ENCODE measurements at places on chromosomes 5 and 9. TPM values are rescaled to one million over a fixed set of nuclear protein-coding genes. Genes with fewer than 3 reads are reported as not detected.

GRCh38 chr9:129236441-129237145, 58.5 kb upstream of the IER5L start:
- peak overlapping the region; percentile 69 for H3K4me3 ChIP-seq
- no peaks in the 10 kb centered on the region for H3K27me3 ChIP-seq
- H3K36me3 ChIP-seq, result peaks cover 3% of the 10 kb centered on the region

GRCh38 chr5:58191443-58191842, 268.4 kb downstream of the PLK2 start:
- H3K27ac ChIP-seq, result no peak overlapping the region
- H3K4me3 ChIP-seq, result no peak overlapping the region
- H3K4me1 ChIP-seq, result no peaks in the 10 kb centered on the region
- no peaks in the 10 kb centered on the region for H3K27me3 ChIP-seq
- no peak for DNase-seq
- no peaks in the 10 kb centered on the region for H3K36me3 ChIP-seq

- peaks cover 1% of the 10 kb centered on the region for H3K27me3 ChIP-seq
- H3K27ac ChIP-seq, result no peak overlapping the region
- DNase-seq, result no peak
- no peaks in the 10 kb centered on the region for H3K4me1 ChIP-seq
- H3K36me3 ChIP-seq, result peaks cover 12% of the 10 kb centered on the region
These were observed 15.4 kb downstream of the AOPEP start for GRCh38 chr9:94741866-94742265.

- H3K36me3 ChIP-seq, result no peaks in the 10 kb centered on the region
- no peaks in the 10 kb centered on the region for H3K4me1 ChIP-seq
- H3K4me3 ChIP-seq, result no peak overlapping the region
- DNase-seq, result no peak
- no peaks in the 10 kb centered on the region for H3K27me3 ChIP-seq
These were observed 97.1 kb downstream of the DTWD2 start for GRCh38 chr5:118891252-118891651.

AHRR gene
- total RNA-seq, result 23.7 TPM

DNA sequence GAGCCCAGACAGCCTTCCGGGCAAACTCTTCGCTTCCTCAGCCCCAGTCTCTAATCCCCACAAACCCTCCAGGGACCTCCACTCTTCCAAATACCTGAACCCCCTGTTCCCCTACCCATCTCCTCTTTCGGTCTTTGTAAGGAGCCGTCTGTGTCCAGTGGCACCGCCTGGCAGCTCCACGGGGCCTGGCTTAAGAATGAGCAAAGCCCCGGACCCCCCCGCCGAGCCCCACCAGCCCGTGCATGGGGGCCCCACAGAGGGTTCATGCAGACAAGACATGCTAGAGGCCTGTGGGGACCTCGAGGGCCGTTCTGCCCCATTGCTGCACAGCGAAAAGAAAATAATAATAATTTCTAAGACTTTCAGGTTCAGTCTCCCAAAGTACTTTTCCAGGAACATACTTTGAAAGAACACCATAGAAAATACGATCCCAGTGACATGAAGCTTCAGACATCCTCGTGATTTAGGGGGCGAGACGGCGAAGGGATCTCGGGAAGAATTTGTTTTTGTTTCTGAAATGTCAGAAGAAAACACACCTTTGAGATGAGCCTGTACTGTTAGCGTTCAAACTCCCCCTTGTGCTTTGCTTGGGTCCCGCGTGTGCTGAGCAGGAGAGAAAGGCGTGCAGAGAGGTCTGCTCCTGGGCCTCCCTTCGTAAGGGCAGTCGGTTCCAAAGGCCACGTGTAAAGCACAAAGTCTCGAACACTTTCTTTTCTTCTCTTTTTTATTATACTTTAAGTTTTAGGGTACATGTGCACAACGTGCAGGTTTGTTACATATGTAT, 49.2 kb downstream of the IRX2 start:
- no peaks in the 10 kb centered on the region for H3K27me3 ChIP-seq
- no peaks in the 10 kb centered on the region for H3K4me1 ChIP-seq
- H3K4me3 ChIP-seq, result no peak overlapping the region
- H3K36me3 ChIP-seq, result no peaks in the 10 kb centered on the region
- DNase-seq, result no peak

DNA sequence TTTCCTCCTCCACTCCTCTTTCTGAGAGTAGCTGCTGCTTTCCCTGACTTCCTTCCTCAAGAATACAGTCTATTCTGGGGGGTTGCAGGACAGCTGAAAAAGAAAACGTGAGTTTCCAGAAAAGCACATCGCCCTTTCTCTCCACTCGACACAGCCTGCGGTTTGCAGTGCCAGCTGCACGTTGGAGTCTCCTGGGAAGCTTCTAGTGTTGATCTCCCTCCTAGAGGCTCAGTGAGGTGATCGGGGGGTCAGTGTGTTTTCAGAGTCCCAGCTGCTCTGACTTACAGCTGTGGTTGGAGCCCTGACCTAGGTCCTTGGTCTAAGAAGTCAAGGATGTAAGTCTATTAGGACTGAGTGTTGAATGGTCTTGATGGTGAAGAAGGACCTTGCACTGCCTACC, 25.0 kb upstream of the SUSD3 start:
- no peaks in the 10 kb centered on the region for H3K27me3 ChIP-seq
- no peak overlapping the region for H3K4me3 ChIP-seq
- no peak for DNase-seq

DNA sequence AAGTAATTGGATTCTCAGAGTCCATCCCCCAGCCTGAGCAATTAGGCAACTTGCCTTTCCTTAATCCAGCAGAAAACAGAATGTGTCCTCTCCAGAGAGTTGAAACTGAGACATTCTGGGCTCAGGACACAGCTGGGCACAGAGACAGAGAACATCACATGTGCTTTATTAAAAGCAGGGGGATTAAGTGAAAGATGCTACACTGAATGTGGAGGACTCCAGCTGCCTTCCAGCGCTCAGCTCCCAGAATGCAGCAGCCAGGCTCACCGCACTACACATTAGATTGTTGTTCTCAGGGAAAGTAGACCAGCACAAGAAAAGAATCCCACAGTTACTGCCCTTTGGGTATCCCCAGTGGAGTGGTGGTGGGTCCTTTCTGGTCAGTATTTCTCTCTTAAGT, 141.6 kb upstream of the IL12B start:
- DNase-seq, result no peak
- no peak overlapping the region for H3K4me3 ChIP-seq
- H3K27ac ChIP-seq, result no peak overlapping the region
- H3K27me3 ChIP-seq, result peaks cover 41% of the 10 kb centered on the region

CYLC2 gene
- not detected for total RNA-seq

GRCh38 chr5:80054682-80055081, 19.5 kb downstream of the THBS4 start:
- H3K27ac ChIP-seq, result no peak overlapping the region
- H3K4me3 ChIP-seq, result no peak overlapping the region
- DNase-seq, result no peak
- H3K36me3 ChIP-seq, result no peaks in the 10 kb centered on the region
- no peaks in the 10 kb centered on the region for H3K27me3 ChIP-seq

- H3K4me3 ChIP-seq, result no peak overlapping the region
- DNase-seq, result no peak
- H3K27me3 ChIP-seq, result no peaks in the 10 kb centered on the region
- H3K36me3 ChIP-seq, result no peaks in the 10 kb centered on the region
- H3K4me1 ChIP-seq, result no peaks in the 10 kb centered on the region
These were observed 240.2 kb upstream of the SEMA6A start for GRCh38 chr5:116814626-116815385.

GRCh38 chr9:128724744-128725211, 851 bp upstream of the ZDHHC12 start:
- H3K4me1 ChIP-seq, result peaks cover 42% of the 10 kb centered on the region
- peak; percentile 20 for DNase-seq
- peak overlapping the region; percentile 92 for H3K4me3 ChIP-seq
- peak overlapping the region; percentile 80 for H3K27ac ChIP-seq

DNA sequence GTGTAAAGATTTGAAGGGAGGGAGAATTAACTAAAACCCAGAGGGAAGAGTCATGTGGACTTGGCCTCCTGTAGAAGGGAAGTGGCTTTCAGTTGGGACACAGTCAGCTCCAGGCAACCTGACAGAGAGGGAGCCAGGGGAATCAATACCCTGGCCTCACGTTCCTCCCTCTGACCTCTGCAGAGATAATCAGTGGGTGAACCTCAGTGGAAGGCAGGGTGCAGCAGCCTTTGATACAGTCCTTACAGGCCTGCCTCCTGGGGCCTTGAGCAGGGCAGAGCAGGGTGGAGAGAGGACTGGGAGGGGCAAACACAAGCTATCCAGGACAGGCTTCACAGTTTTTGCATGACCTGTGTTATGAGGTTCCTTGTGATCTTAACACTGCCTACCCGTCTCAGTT, 61.9 kb upstream of the GPBP1 start:
- H3K27me3 ChIP-seq, result peaks cover 5% of the 10 kb centered on the region
- peaks cover 12% of the 10 kb centered on the region for H3K4me1 ChIP-seq
- no peak overlapping the region for H3K4me3 ChIP-seq

DNA sequence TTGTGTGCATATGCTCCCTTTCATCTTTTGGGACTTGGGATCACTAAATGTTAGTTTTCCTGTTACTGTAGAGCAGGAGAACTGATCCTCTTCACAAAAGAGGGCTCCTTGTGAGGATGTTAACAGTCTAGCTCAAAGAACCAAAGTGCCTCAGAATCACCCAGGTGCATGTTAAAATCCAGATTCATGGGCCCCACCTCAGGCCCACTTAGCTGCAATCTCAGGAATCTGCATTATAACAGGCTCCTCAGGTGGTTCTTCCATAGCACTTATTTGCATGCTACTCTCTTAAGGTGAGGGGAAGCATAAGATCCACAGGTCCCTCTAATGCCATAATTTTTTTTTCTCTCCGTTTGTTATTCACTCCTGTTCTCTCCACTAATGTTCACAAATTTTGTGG, 14.8 kb upstream of the MEF2C start:
- DNase-seq, result no peak
- no peaks in the 10 kb centered on the region for H3K27me3 ChIP-seq
- no peak overlapping the region for H3K27ac ChIP-seq
- H3K4me1 ChIP-seq, result no peaks in the 10 kb centered on the region
- H3K36me3 ChIP-seq, result no peaks in the 10 kb centered on the region

DNA sequence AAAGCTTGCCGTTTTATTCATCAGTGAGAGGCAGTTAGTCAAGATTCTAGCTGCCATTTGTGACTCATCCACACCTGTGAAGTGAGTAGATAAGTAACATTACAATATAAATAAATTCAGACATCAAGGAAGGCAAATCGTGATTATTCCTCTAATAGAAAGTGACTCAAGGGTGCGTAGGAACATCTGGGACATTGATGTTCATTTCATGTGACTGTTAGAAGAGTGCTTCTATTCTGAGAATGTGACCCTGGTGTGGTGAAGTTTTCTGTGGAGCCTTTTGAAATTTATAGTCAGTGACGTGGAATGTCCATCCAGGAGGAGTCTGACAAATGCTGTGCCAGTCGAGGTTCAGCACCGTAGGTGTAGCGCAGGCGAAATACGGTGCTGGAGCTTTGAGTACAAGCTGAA, 48.4 kb upstream of the FAM240B start:
- no peak for DNase-seq
- peaks cover 1% of the 10 kb centered on the region for H3K27me3 ChIP-seq
- H3K4me1 ChIP-seq, result no peaks in the 10 kb centered on the region
- no peaks in the 10 kb centered on the region for H3K36me3 ChIP-seq
- no peak overlapping the region for H3K27ac ChIP-seq

DNA sequence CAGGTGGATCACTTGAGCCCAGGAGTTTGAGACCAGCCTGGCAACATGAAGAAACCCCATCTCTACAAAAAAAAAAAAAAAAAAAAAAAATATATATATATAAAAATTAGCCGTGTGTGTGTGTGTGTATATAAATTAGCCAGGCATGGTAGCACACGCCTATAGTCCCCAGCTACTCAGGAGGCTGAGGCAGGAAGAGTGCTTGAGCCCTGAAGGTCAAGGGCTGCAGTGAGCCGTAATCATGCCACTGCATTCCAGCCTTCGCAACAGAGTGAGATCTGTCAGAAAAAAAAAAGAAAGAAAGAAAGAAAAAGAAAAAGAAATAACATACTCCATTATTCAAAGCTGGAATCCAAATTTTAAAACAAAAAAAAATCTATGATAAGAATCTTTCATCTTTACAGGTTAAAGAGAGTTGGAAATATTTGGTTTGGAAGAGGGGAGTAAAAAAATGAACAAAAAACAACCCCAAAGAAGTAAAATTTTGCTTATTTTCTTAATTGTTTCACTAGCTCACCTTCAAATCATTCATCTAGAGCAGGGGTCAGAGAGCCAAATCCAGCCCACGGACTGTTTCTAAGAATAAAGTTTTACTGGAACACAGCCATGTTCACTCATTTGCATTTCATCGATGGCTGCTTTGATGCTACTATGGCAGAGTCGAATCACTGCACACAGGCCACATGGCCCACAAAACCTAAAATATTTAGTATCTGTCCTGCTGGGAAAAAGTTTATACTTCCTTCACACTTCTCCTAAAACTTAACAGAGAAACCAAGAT, 109.9 kb downstream of the DROSHA start:
- DNase-seq, result no peak
- no peak overlapping the region for H3K27ac ChIP-seq
- H3K36me3 ChIP-seq, result peaks cover 22% of the 10 kb centered on the region
- H3K4me3 ChIP-seq, result no peak overlapping the region

GRCh38 chr9:121034529-121034928, 15.5 kb downstream of the C5 start:
- H3K4me1 ChIP-seq, result no peaks in the 10 kb centered on the region
- H3K27me3 ChIP-seq, result peaks cover 5% of the 10 kb centered on the region
- H3K4me3 ChIP-seq, result no peak overlapping the region
- DNase-seq, result no peak

DNA sequence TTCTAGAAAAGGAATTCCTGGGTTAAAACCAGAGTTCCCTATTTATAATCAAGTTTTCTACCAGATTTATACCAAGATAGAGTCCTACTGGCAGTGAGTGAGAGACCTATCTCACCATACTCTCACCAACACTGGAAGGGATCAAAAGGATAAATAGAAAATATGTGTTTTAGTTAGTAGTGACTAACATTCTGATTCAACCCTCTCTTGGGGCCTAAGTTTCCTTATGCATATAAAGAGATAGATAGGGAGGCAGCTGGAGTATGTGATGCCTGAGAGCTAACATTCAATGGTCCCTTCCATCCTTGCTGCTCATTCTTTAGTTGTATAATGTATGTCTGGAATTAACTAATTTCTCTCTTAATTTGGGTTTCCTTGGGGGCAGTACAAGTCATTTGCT, 32.0 kb downstream of the CKMT2 start:
- no peak for DNase-seq
- H3K27me3 ChIP-seq, result no peaks in the 10 kb centered on the region
- H3K4me3 ChIP-seq, result no peak overlapping the region
- H3K36me3 ChIP-seq, result peaks cover 6% of the 10 kb centered on the region
- no peak overlapping the region for H3K27ac ChIP-seq
- H3K4me1 ChIP-seq, result no peaks in the 10 kb centered on the region

NMUR2 gene
- not detected for total RNA-seq

Measured in activated T-helper 1 cell treated with anti-CD3 and anti-CD28 coated beads, Interleukin-12 subunit alpha, Interleukin-12 subunit beta, Interleukin-2, Interleukin-4 antibody, amounts not matched to agents 30 ng/mL and 10 ng/mL and 1 ng/mL, durations not matched to agents 14 hours and 24 hours and 36 hours (primary cell).